ENCODE measurements at places on chromosomes 11 and 22.

DNA sequence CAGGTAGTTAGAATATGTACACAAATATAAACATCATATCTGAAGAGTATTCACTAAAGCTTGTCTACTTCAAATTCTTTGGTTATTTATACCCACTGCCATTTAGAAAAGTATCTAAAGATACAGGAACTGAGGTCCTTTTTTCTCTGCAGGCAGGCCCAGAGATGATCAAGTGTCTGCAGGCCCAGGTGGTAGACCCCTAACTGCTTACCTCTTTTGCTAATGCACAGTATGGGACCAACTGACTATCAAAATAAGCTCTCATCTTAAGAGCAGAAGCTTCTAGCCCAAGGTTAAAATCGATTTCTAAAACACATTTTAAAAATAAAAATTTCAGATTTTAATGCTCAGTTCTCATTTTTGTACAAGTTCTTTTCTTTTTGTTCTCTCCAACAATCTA, 81.5 kb downstream of the APOL5 start:
- DNase-seq, result no peak

DNA sequence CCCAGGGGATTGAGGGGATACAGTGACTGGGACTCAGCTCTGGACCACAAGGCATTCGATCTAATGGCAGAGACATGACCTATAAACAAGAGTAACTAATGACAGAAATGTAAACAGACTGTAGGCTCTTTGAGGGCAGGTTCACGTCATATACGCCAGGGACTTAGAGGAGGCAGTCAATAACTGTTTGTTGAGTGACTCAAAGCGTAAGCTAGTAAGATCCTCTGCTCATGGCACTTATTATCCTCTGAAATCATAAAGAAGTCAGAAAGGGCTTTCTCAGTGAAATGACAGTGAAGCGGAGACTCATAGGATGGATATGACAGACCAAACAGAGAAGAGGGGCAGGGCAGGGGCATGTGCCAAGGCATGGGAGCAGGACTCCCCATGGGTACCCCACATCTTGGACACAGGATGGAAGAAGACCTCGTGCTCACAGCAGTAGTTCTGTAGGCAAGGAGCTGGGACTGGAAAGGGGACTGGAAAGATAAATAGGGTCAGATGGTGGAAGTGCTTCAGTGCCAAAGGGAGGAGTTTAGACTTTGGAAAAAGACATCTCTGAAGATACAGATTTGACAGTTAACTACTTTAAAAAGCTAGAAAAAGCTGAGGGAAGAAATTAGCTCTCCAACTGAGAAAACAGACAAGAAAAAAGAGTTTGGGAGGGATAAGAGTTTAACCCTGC, 72.7 kb downstream of the SLC1A2 start:
- DNase-seq, result no peak

DNA sequence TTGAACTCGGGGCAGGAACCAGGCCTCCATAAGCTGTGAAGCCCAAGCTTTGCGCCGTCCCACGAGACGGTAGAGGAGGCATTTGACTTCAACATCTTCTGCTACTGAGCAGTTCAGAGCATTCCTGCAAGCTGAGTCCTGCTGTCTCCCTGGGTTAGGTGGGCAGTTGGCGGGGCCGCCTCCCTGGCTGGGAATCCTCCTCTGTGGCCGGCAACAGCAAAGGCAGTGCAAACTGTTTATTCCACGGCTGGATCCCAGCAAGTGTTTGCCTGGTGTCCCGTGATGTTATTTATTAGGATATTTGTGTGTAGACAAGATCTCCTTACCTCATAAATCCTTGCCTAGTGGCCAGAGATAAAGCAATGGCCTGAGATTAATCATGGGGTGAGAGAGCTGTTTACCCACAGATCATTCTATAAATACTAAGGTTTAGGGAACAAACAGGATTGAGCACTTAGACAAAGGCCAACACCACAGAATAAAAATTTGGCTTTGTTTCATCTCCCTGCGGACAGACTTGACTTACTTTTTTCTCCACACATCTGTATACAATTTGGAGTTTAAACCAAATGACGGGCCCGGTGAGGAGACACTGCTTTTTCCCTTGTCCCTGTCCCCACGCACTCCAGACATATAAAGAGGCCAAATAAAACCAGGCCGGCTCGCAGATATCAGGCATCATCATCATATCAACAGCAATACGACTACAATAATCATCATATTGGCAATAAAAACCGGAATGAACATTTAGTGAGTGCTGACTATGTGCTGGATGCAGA, 63.4 kb downstream of the NAT10 start:
- no peak for DNase-seq

DNA sequence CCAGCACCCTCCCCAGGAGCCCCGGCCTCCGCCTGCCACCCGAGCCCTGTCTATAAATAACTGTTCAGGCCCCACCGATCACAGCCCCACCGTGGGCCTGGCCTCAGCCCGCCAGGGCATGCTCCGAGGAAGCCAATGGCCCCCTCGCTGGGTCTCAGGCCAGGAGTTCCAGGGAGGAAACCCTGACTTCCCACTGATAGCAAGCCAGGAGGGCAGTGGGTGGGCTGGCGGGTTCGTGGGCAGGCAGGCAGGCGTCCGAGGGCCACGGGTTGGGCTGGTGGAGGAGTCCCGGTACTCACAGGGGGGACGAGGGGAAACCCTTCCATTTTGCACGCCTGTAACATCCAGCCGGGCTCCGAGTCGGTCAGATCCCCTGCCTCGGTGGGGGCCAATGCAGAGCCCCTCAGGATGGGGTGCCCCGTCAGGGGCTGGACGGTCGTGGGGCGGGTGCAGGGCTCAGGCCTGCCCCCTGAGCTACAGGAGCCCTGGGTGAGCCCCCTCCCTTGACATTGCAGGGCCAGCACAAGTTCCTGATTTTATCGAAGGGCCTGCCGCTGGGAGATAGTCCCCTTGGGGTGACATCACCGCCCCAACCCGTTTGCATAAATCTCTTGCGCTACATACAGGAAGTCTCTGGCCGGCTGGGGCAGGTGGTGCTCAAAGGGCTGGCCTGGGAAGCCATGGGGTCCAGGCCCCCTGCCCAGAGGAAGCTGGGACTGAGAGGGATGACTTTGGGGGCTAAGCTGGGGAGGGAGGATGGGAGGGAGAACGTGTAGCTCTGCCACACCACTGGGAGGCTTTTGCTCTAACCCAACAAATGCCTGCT, at the start of gene SPI1:
TSS of gene SPI1 (minus strand) at position 538 of the 826 bp plus-strand sequence. CDS start at position 344, 194 bp downstream.
- no peak for DNase-seq

- no peak for DNase-seq
Observed at GRCh38 chr11:68839911-68840641, 1.6 kb downstream of the CPT1A start.

- DNase-seq, result no peak
Observed at GRCh38 chr11:129315781-129316579, 59.7 kb upstream of the BARX2 start.

DNA sequence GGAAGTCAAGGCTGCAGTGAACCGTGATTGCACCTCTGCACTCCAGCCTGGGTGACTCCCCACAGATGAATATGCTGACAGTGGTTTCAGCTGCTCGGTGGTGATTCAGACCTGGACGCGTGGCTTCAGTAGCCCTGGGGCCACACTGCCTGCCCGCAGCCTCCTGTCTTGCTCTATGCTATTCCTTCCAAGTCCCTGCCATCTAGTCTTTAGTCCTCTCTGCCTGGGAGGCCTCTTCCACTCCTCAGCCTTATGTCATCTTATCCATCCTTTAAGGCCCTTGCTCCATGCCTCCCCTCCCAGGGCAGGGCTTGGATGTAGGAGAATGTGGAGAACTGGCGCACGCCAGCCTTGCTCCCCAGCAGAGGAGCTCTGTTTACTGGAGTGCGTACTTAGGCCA, 23.0 kb downstream of the YDJC start:
- no peak for DNase-seq

DNA sequence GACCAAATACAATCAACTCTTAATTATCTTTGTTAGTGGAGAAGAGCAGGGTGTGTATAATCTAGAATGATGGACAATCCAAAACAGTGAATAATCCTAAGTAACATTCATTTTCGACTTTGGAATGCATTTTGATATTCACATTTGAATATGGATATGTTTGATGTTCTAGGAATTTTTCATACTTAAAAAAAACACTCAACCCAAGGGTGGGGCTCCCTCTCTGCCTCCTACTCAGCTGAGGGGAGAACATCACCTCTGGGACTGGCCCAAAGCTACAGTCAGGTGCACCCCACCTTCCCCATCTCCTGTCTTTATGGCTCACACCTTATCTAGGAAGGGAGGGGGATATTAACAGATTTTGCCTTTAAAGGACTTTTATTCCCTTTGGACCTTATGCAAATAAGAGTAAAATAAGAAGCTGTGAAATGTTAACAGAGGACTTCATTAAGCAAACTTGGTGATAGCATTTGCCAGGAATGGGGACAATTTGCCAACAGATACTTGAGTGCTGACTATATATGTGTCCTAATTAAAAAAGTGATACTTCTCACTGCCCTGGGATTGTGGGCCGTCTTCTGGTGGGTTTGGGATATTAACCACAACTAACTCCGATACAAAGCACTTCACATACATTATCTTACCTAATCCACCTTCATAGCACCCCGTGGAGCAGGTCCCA, 187.0 kb downstream of the ST3GAL4 start:
- no peak for DNase-seq

- no peak for DNase-seq
Observed at GRCh38 chr11:105968021-105968697, 53.9 kb downstream of the MSANTD4 start.
